ENCODE measurements at places on chromosomes 7 and 10.

GRCh38 chr7:825386-825785, 6.9 kb upstream of the SUN1 start:
- no peak for DNase-seq

- DNase-seq = no peak
Observed at GRCh38 chr10:56782503-56782902, 421.4 kb upstream of the ZWINT start.

DNA sequence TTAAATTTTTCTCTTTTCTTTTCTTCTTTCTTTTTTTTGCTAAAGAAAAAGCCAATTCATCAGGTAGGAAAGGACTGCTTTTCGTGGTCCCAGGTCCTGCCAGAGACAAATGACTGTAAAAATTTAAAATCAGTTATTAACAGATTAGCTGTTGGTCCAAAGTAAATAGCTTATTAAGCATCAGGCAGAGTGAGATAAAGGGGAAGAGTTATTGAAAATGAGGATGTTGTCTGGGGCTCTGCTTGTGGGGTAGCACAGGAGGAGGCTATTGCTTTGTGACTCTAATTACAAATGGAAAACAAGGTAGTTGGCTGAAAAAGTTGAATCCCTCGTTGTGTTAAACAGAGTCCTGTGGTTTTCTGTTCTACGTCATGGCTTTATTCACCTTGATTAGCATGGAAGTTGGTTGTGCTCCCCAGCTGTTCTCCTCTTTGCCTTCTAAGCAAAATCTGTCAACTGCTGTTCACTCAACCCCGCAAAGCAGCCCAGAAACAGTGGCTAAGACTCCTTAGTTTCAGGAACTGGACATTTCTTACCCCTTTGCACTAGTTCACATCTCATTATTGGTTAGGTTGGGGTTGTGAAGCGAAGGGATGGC, 128.9 kb downstream of the SNX10 start:
- no peak for DNase-seq

GRCh38 chr7:151201751-151202150, 8.5 kb downstream of the H2BK1 start:
- DNase-seq = no peak

DNA sequence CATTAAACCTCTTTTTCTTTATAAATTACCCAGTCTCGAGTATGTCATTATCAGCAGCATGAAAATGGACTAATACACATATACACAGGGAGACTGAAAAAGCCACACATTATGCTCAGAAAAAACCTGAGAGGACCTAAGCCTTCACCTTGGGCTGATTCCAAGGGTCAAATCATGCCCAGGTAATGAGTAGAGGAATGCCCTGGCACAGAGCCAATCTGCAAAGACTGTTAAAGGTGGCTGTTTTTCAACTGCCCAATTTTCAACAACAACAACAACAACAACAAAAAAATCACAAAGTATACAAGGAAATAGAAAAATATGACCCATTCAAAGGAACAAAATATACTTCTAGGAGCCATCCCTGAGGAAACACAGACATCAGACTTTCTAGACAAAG, 220.2 kb upstream of the TBX20 start:
- no peak for DNase-seq

DNA sequence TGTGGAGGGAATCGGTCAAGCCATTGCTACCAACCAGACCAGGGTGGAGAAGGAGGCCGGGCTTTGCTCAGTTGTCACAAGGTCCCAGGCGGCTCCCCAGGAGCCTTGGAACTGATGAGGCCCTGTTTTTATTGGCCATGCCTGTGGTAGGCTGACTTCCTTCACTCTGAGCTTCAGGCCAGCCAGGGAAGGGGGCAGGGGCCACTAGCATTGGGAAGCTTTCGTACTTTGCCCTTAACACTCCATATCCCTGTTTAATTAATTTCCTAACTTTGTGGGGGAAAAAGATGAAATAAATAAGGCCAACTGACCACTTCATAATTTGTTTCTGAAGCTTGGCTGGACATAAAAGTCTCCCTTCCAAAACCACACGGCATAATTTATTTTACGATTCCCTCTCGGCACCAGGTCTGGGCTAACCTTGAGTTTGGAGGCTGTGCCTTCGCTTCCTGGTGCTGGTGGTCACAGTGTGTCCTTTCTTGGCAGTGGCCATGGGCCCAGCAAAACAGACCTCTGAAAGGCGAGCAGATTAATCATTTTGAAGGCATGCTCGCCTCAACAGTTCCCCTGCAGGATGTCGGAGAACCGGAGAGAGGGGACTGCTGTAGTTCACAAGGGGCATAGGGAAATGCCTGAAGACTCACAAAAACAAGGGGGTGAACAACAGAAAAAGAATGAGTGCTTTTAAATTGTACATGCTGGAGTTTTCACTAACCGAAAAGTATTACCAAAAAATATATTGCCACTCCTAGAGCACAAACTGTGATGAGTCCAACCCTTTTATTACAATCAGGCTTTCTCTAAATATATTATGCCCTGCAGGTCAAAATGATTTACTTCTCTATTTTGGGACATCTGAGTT, 966.0 kb downstream of the LRMDA start:
- no peak for DNase-seq

GRCh38 chr7:85840554-85840953, 653.7 kb upstream of the SEMA3D start:
- no peak for DNase-seq

DNA sequence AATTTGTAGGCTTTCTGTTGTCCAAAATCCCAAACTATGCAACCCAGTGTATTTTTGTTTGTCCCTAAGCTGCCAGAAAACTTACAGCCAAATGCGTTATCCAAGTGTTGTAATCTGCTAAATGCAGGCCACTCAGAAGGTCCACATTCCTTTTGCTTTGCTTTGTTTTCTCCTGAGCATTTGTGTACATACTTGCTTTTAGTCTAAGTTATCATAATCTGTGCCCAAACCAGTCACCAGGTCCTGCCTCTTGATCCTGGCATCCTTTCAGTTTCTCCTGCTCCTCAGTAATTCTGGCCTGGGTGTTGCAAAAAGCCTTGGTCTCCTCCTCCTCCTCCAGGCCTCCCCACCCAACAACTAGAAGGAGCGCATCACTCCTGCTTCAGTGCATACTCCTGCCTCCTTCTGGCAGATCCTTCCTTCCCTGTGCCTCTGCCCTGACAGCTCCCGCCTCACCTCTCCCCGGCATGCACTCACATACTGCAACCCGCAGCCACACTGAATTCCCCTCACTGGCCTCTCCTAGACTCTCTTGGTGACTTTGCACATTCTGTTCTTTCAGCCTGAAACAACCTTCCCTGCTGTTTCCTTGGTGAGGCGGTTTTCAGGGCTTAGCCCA, 2.3 kb downstream of the DENND2A start:
- DNase-seq = no peak

DNA sequence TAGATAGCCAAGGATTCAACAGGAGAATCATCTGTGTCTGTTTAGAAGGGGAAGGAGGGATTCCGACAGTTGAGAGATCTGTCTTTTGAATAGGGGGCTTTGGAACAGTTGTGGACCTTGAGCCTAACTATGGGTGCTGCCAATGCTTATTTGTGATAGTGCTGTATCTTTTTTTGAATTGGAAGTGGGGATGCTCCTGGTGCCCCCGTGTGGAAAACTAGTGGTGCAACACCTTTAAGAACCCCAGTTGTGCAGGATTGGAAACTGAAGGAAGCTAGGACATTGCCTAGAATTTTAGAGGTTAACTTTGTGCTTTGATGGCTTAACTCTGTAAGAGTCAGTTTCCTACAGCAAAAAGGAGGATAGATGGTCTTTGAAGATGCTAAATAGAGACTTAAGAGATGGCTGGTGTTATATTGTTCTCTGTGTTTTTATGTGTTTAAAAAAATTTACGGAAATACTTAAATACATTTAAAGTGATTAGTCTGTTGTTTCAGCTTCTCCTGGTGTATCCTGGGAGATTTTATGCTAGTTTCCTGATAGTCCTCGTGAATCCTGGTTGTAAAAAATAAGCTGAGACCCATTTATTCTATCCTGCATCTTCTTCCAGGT, 69.3 kb downstream of the AP3M1 start:
- no peak for DNase-seq

DNA sequence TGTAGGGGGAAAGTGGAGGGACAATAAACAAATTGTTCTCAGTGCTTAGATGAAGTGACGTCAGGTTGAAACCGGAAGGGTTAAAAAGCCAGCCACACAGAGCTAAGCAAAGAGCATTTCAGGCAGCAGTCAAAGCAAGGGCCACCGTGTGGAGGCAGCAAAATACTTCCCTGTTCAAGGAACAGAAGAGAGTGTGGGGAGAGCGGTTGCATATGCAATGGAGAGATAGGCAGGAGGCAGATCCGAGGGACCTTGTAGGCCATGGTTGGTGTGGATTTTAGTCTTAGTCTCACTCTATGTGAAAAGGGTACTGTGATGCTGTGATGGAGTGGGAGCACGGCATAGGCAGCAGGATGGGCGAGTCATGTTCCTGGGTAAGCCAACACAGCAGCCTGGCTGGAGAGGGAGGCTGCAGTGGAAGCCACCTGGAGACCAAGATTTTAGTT, 3.8 kb upstream of the STN1 start:
- DNase-seq = no peak

DNA sequence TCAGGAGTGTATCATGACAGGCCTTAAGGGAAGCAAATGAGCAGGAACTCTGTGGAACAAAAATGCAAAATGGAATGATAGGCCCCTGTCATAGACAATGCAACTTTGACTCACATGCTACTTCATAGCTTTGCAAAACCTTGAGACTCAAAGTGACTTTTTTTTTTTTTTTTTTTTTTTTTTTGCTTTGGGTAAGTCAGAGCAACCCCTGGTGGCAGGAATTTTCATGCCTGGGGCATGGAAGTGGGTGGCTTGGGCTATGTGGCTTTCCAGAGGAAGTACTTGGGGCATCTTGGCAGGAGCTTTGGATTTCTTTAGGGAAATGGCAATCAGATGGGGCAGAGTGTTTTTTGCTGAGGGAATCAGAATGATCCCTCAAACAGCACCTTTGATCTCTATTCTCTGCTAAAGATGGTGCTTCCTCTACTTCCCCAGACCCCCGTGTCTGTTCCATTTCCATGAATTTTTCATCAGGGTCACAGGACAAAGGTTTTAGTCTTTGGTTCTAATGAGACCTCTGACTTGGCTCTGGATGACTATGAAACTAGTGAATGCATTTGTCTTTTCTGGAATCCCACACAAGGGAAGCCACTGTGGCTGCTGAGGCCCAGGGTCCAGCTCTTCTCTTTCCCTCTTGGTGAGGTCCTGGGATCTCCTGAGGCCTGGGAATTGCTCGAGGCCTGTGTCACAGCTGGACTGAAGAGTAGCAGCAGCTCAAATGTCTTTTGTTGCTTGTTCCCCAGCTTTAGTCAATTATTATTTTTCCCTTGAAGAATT, 62.8 kb downstream of the TACC2 start:
- DNase-seq = no peak

DNA sequence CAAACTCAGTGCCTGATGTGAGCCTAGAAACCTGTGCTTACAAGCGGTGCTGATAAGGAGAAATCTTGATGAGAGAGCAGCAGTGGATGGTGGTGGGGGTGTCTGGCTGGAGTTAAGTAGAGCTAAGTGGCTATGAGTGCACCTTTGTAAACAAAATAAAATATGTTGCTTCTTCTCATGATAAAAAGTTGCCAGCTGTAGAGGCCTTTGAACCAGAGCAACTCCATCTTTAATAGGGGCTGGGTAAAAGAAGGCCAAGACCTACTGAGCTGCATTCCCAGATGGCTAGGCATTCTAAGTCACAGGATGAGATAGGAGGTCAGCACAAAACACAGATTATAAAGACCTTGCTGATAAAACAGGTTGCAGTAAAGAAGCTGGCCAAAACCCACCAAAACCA, 107.6 kb upstream of the FAM3C start:
- no peak for DNase-seq

Data from GM12892 (cell line).